Stimulated activated naive B cell treated with anti-CD40 and anti-IgM and Interleukin-4, amounts not matched to agents 10 μg/mL and 1 μg/mL and 100 μg/mL, for 72 hours (primary cell): ENCODE measurements at places on chromosomes 6 and 20.

GRCh38 chr6:37802810-37803209 lies 16.7 kb upstream of the ZFAND3 start:
- no peak for DNase-seq

- no peak for DNase-seq
Measured at GRCh38 chr6:40779409-40779808, 192.2 kb upstream of the LRFN2 start.

GRCh38 chr6:16921399-16922110 lies 160.3 kb upstream of the ATXN1 start:
- no peak for DNase-seq

- DNase-seq, result no peak
Measured at GRCh38 chr20:11108102-11108810, 434.5 kb upstream of the JAG1 start.

DNA sequence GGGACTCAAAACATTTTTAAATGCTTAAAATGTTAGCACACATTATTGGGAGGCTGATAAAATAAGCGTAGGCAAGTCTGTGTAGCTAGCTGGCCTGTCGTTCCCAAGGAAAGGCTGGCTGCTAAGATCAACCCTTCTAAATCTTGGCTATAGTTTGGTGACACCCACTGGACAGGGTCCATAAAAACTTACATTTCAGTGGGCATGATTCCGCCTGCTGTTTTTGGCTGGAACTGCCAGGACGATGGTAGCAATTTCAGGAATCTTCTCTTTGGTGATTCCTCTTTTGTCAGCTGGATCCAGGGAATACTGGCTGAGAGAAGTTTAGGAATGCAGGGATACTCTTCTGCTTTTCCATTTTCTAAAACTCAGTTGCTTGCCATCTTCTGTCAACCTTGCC lies 162.2 kb downstream of the NKAIN2 start:
- DNase-seq, result no peak
